ENCODE measurements at places on chromosomes 7 and 10.

DNA sequence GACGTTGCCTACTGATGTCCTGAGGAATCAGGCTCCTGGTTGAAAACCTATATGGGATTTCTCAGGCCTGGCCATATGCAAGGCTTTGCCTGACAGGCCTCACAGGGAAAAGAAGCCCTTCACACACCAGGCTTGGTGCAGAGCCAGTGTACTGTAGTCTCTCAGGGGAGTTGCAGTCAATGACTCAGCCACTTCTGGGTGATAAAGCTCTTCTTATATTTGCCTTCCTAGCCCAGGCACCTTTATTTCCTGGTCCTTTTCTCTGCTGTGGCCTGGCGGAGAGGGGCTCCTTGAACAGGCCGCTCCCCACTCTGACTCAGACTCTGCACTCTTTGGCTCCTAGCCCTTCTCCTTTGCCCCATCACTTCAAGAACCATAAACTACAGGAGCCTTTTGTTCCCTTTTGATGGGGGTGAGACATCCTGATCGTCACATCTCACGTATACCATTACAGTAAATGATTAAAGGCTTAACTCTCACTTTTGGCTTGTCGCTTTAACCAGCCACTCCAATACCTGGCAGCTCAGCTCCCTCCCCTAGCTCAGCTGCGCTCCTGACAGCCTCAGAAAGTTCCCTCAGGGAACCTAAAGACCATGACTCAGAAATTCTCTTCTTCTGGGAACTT, 33.5 kb downstream of the DPY19L1 start:
- no peak for DNase-seq

DNA sequence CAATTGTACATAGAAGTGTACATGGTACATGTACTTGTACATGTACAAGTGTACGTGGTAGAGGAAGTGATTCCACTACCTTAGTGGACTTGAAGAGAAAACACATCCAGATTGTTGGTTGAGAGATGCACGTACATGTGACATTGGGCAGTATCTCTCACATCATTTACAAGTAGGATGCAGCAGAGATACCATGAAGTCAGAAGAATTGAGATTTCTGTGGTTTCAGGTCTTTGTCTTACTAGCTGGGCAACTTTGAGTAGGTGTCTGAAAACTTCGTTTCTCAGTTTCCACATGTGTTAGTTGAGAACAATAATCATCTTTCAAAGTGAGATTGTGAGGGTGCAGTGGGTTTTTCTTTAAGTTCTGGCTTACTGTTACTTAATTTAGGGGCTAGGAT, 21.5 kb downstream of the CLDN12 start:
- no peak for DNase-seq

DNA sequence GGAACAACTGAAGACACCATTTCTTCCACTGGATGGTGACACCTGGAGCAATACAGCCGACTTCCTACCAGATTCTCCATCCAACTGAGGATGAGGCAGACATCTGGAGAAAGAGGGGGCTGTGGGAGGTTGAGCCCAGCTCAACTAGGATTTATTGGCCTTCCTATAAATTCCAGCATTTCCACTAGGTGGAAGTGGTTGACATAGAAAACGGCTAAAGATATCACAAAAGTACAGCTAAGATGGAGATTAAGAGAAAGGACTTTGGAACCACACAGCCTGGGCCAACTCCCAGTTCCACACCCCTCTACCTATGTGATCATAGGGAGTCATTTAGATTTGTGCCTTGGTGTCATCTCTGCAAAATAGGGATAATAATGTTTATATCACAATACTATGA, 61.3 kb upstream of the CAV2 start:
- no peak for DNase-seq

DNA sequence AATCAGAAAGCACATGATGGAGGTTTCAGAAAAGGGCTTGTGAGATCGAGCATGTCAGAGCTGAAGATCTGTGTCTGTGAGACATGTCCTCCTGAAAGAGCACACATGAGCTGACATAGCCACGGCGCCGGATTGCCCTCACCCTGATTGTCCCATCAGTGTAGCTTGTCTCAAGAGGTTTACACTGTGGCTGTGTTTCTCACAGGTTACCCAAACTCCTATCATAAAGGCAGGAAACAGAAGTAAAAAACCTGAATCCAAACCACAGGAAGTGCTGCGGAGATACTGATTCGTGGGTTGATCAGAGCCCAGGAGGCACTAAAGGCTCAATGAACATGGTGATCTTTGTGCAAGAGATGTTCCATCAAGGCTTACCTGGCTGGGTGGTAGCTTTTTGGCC, 3.9 kb upstream of the ATP6V0E2 start:
- no peak for DNase-seq

DNA sequence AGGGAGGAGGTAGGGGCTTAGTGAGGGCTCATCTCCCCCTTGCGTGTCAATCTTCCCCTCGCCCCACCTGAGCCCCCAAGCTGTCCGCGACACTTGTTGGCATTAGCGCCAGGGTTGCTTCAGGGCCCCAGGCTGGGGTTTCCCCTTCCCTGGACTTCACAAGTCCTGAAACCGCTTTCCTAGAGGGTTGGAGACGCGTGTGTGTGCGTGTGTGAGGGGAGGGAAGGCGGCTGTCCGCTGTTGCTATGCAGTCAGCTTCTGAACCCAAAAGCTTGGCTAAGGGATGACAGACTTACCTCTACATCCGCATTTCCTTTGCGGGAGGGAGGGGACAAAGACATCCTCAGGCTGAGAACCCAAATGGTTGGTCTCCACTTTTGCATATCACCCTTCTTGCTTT, 803 bp downstream of the GOLGA7B start:
- no peak for DNase-seq

GRCh38 chr7:517774-518629, 1.6 kb downstream of the PDGFA start:
- no peak for DNase-seq

DNA sequence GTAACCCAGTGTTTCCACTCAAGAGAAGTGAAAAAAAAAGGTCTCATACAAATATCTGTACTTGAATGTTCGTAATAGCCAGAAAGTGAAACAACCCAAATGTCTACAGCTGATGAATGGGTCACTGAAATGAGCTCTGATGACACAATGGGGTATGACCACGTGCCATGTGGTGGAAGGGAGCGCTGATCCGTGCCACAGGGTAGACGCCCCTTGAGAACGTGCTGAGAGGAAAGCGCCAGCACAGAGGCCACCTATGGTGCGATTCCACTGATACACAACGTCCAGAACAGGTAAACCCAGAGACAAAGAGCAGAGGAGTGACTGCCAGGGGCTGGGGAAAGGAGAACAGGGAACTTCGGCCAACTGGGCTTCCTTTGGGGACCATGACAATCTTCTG, 50.3 kb downstream of the MAD1L1 start:
- DNase-seq = no peak

DNA sequence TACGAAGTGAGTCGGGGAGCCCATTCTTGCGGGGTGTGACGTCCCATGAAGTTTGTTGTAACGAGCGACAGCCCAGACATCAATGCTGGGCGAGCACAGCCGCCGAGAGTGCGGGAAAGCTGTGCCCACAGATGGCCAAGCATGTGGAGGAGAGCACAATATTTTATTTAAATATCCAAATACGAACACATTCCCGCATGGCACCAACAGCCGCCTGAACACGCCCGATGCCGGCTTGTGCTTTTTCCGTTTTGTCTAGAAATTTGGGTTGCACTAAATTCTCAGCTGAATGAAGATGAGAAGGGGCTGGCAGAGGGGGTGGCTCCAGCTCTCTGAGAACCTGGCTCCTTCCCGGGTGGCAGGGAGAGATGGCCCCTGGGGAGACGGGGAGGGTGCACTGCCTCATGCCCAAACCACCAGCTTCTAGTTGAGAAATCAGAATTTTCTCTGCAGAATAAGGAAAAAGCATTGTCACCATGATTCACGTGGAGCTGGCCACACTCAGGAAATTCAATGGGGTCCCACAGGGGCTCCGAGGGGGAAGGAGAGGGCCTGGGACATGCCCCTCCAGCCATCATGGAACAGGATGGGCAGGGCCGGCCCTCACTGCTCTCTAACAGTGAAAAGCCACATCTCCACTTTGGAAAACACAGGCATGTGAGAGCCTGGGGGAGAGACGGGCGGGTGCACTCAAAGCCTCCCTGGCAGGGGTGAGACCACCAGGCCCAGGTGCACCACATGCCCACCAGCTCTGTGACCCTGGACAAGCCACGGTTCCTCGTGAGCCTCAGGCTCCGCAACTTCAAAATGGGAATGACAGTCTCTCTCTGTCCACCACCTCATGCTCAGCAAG, 48.3 kb downstream of the EBF3 start:
- no peak for DNase-seq

- DNase-seq = no peak
Measured at GRCh38 chr7:36708767-36709166, 15.5 kb downstream of the AOAH start.

GRCh38 chr7:148871030-148871429, 13.1 kb downstream of the EZH2 start:
- no peak for DNase-seq

- no peak for DNase-seq
Measured at GRCh38 chr10:114953047-114953446, 15.1 kb downstream of the TRUB1 start.

DNA sequence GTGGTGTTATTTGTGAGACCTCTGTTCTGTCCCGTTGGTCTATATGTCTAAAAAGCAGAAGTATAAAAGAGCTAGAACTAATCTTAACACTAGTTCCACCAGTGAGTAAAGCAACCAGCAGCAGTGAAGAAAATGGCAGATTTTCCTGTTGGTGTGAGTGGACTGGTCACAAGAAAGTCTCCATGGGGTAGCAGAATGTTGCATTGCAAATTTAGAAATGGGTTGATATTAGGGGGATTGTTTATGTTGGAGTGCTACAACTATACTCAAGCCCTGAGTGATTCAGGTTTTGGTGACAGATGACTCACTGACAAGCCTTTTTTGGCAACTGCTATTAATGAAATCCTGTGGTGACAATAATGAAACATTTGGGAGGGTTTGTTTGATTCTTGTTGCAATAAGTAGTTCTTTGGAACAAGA, 5.6 kb downstream of the AVL9 start:
- no peak for DNase-seq

- no peak for DNase-seq
Measured at GRCh38 chr7:111952783-111953182, 253.4 kb downstream of the DOCK4 start.

GRCh38 chr7:40749877-40750276, 615.1 kb downstream of the SUGCT start:
- DNase-seq = no peak
